ENCODE measurements at places on chromosomes 16 and 17. TPM values are rescaled to one million over a fixed set of nuclear protein-coding genes. Genes with fewer than 3 reads are reported as not detected.

SCPEP1 gene
- 51.8 TPM for total RNA-seq

TBC1D3G gene
- total RNA-seq = not detected

SLC35G6 gene
- not detected for total RNA-seq

CLEC19A gene
- 0.13 TPM for total RNA-seq

GPRC5C gene
- total RNA-seq = 62.9 TPM

CCL14 gene
- 96.8 TPM for total RNA-seq

GRCh38 chr17:77869665-77870132, 88.8 kb upstream of the TNRC6C start:
- DNase-seq = no peak

DNA sequence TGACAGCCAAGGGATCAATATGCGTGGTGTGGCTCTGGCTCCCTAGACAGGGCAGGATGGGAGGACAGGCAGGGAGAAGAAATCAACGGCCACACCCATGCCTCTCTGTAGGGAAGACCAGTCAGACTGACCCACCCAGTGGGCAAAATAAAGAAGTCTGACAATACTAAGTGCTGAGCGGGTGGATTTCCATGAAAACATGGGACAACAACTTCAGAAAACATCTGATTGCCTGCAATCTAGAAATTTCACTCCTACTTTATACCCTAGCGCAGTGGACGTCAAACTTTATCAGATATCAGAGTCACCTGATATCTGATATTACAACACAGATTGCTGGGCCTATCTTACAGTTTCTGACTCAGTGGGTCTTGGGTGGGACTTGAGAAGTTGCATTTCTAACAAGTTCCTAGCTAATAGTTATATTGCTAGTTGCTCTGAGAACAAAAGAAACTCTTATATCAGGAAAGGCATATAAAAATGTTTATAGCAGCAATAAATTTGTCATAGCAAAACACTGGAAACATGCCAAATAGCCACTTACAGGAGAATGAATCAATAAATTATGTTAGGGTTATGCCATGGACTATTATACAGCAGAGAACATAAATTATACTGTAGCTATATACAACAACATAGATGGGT, 38.4 kb downstream of the C17orf67 start:
- DNase-seq = no peak

GRCh38 chr17:8611137-8611536, 19.4 kb downstream of the MYH10 start:
- DNase-seq = no peak

- no peak for DNase-seq
Observed at GRCh38 chr17:6348891-6349290, 86.0 kb downstream of the AIPL1 start.

- DNase-seq = no peak
Observed at GRCh38 chr17:70201872-70202419, 32.6 kb downstream of the KCNJ2 start.

DNA sequence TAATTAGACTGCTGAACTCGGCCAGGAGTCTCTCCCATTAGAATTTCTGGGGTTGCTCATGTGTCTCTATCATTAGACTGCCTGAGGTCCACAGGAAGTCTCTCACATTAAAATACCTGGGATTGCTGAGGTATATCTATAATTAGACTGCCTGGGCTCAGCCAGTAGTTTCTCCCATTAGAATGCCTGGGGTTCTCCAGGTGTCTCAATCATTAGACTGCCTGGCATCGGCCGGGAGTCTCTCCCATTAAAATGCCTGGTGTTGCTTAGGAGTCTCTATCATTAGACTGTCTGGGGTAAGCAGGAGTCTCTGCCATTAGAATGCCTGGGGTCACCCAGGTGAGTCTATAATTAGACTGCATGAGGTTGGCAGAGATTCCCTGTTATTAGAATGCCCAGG, 2233.4 kb downstream of the TP53TG3F start:
- no peak for DNase-seq

DNA sequence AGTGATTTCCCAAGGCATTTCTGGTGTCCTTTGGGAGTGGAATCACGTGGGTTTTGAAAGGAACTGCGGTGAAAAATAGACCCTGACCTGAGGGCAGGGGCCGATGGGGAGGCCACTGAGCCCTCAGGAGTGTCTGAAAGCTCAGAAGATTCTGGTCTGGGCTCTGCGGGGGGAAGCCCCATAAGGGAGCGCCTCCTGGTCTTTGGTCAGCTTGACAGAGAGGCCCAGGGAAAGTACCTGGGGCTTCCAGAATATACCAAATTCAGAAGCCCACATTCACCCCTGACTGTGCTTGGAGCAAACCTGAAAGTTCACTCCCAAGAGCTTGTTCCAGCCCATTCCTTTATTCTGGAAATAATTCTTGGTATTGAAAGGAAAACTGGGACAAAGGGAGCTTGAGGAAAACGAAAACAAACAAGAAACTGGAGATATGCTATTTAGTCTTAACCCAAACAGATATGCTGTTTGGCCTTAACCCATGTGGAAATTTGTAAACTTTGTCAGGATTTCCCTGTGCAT, 23.2 kb upstream of the NAGLU start:
- no peak for DNase-seq

DNA sequence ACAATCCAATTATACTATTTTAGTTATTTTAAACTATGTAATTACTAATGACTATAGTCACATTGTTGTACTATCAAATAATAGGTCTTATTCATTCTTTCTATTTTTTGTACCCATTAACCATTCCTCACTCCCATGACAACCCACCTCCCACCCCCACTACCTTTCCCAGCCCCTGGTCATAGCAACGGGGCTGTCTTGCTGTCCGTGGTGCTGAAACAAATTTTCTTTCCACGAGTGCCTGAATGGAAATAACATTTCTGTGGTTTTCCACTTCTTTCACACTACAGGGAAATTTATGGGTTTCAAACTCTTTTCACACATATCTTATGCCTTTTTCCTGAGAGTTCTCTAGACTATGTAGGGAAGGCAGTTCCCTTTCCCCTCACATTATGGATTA, 326.6 kb downstream of the PHKB start:
- no peak for DNase-seq

GRCh38 chr17:62641153-62641552, 13.7 kb downstream of the MRC2 start:
- no peak for DNase-seq

- DNase-seq = no peak
Observed at GRCh38 chr17:80616705-80617104, 72.1 kb downstream of the RPTOR start.
